ENCODE measurements at places on chromosomes 2 and 18. TPM values are rescaled to one million over a fixed set of nuclear protein-coding genes. Genes with fewer than 3 reads are reported as not detected.

Gene GCG
- total RNA-seq: 5.2 TPM

Gene HTR2B
- 0.52 TPM for total RNA-seq

Gene LINC00305
- total RNA-seq: not detected

Gene CYS1
- total RNA-seq: 4.7 TPM

Gene TP53I3
- 25.1 TPM for total RNA-seq

Gene ZNF514
- total RNA-seq: 22.4 TPM

Gene DTNA
- 94.5 TPM for total RNA-seq

Gene LOXHD1
- 1.6 TPM for total RNA-seq

Gene HOXD13
- total RNA-seq: under 0.01 TPM

Gene RPL31
- total RNA-seq: 1,432 TPM
